ENCODE measurements at places on chromosomes 16 and 17.

- no peak for DNase-seq
Measured at GRCh38 chr16:3728424-3729160, 11.3 kb upstream of the TRAP1 start.

DNA sequence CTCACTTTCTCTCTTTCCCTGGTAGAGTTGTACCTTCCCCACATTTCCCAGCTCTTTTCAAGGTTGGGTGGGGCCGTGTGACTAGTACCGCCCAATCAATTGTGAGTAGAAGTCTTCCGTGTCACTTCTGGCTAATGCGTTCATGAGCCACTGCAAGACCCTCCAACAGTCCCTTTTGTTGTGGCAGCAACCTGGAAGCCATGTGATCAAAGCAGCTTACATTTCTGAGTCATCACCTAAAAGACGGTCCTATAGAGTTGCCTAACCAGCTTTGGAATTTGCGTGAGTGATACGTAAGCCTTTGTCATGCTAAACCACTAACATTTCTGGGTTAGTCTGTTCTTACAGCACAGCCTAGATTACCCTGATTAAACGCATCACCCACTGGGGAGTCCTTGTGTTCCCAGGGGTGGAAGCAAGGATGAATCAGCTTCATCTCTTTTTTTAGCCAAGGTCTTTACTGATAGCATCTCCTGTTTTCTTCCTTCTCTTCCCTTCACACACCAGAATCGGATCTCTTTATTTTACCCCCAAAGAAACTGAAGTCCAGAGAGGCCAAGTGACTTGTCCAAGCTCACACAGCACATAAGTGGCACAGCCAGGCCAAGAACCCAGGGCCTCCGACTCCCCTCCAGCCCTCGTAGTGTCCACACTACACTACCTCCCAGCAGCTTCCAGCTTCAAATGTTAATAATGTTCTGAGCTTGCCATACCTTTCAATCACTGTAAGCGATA, 366.3 kb upstream of the XYLT1 start:
- peak; percentile 95 for DNase-seq

GRCh38 chr16:67541391-67542263, 13.0 kb downstream of the RIPOR1 start:
- no peak for DNase-seq

DNA sequence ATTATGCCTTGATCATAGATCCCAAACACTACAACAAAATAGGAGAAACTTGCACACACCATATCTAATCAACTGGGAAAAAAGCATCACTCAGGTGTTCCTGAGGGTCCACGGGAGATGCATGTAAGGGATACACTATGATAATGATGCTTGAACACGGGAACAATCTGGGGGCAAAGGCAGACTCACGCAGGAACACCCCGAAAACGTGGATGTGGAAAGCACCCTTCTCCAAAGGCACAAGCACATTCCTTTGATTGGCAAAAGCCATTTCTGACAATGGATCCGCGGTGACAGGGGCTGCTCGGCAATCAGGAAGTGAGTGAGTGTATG, 1.3 kb downstream of the ZNF652 start:
- no peak for DNase-seq

DNA sequence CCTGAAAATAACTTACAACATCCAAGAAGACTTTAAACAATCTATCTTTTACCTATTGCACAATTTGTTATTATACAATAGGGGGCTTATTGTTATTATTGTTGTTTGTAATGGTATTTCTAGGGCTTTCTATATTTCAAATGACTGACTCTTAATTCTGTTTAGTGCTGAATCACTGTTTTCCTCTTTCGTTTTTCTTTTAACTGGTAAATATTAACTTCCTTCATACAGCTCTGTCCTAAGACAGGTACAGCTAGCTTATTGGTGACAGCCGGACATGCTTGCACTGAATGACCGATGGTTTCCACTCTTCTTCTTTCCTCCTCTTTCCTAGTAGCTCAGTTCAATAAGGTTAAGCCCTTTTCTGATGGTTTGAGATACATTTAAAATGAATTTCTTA, 11.6 kb downstream of the KRTAP9-7 start:
- DNase-seq: no peak
